ENCODE measurements at places on chromosomes 16 and 17.

GRCh38 chr17:7266784-7267183 is 4.5 kb upstream of the CLDN7 start:
- no peak for DNase-seq

GRCh38 chr16:75460446-75460845 is 4.0 kb downstream of the TMEM170A start:
- no peak for DNase-seq

- DNase-seq = no peak
These were observed 7.3 kb downstream of the CDH11 start for GRCh38 chr16:65114527-65114926.

GRCh38 chr17:28975646-28976045 is 24.3 kb upstream of the PHF12 start:
- no peak for DNase-seq

DNA sequence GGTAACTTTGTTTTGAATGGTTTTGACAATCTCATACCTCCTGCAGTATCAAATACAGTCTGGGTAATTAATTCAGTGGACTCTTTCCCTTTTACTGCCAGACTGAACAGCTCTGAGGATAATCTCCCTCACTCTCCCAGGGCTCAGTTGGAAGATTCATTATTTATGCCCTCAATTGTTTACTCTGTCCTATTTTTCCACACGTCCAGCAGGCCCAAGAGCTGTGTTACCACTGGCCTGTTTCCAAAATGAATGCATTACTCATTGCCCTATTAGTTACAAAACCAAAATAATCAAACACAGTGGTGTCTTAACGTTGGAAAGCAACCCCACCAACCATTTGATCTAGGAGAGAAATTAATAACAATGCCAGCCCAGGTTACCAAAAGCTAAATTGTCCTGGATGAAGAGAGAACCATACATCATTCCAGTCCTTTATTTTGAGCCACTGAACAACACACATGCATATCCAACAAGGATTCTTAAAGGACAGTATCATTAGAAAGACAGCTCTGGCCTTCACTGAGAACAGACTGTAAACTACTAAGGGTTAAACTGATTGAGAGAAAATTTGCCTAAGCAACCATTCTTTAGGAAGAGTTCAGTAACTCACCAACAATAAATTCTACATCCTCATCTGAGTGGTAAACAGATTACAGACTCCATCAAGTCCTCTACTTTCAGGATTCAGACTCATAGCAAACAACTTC is 34.5 kb downstream of the FAM222B start:
- DNase-seq = no peak

Measured in activated CD8-positive, alpha-beta memory T cell treated with anti-CD3 and anti-CD28 coated beads for 1 hour (primary cell).